ENCODE measurements at places on chromosomes 1 and 21.

- no peak for DNase-seq
Observed at GRCh38 chr1:202728951-202729350, 18.7 kb upstream of the SYT2 start.

- no peak for DNase-seq
Observed at GRCh38 chr21:32207406-32207716, 71.5 kb downstream of the MIS18A start.

DNA sequence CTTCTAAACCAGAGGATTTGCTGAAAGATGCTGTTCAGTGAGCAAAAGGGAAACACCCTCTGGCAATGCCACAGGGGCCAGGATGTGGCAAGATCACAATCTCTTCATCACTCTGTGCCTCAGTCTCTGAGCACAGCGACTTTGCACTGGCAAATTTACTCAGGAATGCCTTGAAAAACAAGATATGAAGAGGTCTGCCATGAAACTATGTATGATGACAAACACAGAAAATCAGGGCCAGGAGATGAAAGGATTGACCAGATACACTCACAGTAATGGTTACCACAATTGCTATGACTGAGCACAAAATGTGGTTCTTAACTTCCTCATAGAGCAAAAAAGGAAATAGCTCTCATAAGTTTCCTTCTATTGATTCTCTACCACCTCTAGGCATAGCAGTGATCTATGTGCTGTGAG is 5.8 kb downstream of the TTC13 start:
- peak; percentile 69 for DNase-seq

DNA sequence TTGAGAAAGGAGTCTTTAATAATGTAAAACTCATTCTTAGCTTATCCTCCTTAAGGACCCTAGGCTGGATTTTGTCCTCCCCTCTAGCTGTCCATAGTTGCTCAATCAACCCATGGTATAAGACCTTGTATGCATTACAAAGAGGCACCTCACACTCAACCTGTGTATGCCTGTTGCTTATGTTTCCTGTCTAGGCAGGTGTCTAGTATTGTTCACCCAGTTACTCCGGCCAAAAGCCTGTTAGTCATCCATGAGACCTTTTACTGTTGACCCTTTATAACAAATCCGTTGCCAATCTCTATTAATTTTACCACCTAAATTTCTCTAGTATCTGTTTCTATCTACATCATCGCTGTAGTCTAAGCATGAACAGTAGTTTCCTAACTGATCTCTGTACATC is 3.7 kb downstream of the LYPLAL1 start:
- DNase-seq: no peak

- no peak for DNase-seq
Observed at GRCh38 chr1:110017792-110018191, 16.6 kb upstream of the STRIP1 start.

- no peak for DNase-seq
Observed at GRCh38 chr1:57835620-57836019, 411.8 kb upstream of the DAB1 start.

DNA sequence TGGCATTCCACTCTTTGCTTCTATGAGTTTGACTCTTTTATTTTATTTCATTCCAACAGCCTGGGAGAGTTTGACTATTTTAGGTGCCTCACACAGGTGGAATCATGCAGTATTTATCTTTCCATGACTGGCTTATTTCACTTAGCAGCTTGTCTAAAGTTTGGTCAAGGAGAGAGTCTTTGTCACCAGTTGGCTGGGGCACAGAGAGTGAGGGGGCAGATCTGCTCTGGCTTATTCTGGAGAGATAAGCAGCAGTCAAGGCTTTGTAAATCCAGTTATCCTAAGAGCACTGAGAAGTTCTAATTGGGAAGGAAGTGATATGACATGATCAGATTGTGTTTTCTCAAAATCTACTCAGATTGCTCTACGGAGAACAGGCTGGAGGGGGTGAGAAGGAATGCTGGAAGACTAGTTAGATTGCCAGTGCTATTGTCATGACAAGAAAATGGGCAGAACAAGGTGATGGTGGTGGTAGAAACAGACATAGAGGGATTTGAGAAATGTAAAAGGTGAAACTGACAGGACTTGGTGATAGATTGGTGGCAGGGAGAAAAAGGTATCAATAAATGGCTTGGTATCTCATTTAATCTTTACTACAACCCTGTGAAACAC is 12.1 kb upstream of the CTTNBP2NL start:
- DNase-seq: no peak

DNA sequence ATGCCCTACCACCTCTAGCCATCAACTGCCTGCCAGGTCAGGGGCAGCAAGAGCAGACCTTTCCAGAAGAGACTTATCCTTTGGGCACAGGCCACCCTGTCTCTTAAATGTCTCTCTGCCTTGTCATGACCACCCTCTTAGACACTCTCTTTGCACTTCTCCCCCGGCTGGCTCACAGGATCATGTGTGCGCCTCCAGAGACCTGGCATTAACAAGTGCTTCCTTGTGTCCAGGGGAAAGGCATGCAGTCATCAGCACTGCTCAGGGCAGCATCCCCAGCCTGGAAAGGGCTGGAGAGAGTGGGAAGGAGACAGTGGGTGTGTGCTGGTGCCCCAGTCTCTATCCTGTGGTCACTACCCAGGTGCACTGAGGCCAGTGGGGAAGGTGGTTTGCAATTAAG is 85.2 kb upstream of the TLR5 start:
- no peak for DNase-seq

DNA sequence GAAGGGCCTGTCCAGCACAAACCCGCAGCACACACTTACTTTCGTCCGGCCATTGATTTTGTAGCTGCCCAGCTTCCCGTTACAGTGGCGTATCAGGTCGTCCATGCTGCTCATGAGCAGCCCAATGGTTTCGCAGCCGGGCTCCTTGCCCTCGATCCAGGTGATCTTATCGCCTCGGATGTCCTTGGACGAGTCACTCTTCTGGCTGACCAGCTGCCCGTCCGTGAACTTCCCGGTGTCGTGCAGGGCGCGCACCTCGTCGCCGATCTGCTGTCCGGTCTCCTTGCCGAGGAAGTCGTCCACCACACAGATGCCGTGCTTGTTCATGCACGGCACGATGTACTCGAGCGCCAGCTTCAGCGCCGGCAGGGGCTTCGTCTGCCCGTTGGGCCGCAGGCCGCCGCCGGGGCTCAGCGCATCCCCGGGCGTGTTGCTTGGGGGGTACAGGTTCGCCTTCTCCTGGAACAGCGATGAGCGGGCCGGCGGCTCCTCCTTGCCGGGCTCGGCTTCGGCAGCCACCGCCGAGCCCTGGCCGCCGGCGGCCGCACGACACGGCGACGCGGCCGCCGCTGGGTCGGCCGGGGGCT is 1.0 kb downstream of the EGLN1 start:
- peak; percentile 47 for DNase-seq

DNA sequence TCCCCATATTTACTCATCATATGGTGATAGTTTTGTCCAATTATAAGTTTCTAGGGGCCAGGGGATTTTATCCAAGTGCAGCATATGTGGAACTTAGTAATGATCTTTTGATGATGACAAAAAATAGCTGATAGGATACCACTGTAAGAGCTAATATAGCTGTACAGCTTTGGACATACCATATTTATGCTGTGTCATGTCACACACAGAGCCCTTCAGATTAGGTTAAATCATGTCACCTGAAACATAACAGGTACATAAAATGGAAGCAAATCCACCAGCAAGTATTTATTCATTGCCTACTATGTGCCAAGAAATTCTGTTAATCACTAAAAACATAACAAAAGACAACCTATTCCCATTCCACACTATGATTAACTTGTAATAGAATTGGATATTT is 82.8 kb upstream of the IPO9 start:
- no peak for DNase-seq

GRCh38 chr1:50424045-50424883 is 1.0 kb upstream of the DMRTA2 start:
- DNase-seq: peak; percentile 37

- peak; percentile 20 for DNase-seq
Observed at GRCh38 chr1:71593523-71593922, 512.7 kb upstream of the ZRANB2 start.

DNA sequence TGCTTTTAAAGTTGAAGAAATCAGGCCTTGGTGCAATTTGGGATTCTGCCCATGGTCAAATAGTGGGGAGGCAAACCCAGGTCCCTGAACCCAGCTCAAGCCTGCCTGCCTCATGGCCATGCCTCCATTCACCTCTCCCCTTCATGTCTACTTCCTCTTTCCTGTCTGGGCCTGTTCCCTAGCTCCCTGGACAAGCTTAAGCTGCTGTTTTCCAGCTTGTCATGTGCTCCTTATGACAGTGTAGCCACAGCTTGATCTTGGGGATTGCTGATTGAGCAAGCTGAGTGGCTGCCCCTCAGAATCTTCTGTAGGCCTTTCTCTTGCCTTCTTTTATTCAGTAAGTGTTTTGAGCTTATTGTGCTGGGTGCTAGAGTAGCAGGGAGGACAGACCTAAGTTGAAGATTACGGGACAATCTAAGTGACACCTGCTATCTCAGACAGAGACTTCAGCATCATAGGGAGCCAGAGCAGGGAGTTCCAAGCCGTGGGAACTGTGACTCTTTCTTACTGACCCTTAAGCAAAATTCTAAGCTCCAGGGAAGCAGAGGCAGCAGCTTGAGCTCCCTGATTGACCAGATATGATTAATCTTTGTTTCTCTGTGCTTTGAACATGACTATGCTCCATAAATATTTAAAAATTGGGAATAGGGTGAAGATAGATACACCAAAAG is 520 bp upstream of the MR1 start:
- peak; percentile 68 for DNase-seq

- no peak for DNase-seq
Observed at GRCh38 chr1:100773444-100773843, 53.9 kb downstream of the VCAM1 start.

GRCh38 chr1:50812346-50812745 is 147.7 kb downstream of the FAF1 start:
- no peak for DNase-seq

- peak; percentile 8 for DNase-seq
Observed at GRCh38 chr1:187157115-187157514, 328.4 kb downstream of the PLA2G4A start.

- DNase-seq: no peak
Observed at GRCh38 chr1:25568090-25568833, 24.9 kb downstream of the LDLRAP1 start.

DNA sequence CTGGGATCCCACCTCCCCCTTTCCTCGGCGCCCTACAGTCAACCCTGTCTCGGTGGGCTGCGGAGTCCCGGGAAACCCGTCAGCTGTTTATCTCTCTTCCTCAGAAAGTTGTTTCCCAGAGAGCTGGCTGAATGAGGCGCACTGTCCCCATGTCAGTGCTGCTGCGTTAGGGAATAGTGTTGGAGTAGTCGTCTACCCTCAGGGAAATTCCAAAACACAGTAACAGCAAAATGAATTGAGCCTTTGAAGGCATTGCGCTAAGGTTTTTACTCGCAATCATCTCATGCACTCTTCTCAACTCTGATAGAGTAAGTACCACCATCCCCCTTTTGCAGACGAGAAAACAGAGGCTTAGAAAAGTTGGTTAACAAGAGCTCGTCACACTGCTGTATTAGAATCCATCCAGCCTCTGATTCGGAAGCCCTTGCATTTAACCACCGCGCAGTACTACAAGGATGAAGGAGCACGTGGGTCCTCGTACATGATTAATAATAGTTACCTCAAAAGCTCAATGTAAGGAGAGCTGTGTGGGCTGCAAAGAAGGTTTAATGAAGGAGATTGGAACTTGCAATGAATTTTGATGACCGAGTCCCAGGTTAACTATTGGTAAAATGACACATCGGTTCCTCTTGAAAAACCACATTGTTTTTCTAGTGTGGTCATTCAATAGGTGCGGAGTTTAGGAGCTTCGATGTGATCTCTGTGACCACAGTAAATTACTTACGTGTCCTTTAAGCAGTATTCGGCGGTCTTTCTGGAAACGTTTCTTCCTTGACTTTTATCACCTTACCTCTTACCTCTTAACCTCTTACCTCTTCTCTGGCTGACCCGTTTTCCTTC is 788 bp upstream of the EDEM3 start:
- peak; percentile 61 for DNase-seq

- no peak for DNase-seq
Observed at GRCh38 chr1:67352211-67352610, 44.5 kb downstream of the IL12RB2 start.

GRCh38 chr1:8134546-8135235 is 108.6 kb upstream of the ERRFI1 start:
- no peak for DNase-seq

- no peak for DNase-seq
Observed at GRCh38 chr1:9691108-9691445, 39.5 kb downstream of the PIK3CD start.

DNA sequence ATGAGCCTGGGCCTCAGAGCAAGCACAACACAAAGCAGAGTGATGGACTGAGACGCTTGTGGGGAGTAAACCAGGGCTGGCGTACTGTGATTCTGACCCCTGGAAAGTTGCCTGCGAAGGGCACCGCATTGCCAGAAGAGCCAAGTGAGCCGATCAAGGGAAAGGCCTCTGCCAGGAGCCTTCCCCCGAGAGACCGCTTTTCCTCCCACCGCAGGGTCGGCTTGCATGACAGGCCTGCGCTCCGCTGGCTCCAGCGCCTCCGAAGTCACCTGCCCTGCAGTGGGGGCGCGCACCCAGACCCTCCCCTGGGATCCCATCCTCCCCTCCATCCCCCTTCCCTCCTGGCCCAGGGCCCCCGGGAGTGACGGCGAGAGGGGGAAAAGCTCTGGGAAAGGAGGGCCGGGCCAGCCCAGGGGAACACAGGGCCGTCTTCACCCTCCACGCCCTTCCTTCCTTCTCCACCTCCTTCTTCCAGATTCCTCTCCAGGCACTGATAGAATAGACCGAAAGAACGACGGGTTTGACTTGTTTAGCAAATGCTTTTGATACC is 165.0 kb downstream of the TRIM33 start:
- no peak for DNase-seq

DNA sequence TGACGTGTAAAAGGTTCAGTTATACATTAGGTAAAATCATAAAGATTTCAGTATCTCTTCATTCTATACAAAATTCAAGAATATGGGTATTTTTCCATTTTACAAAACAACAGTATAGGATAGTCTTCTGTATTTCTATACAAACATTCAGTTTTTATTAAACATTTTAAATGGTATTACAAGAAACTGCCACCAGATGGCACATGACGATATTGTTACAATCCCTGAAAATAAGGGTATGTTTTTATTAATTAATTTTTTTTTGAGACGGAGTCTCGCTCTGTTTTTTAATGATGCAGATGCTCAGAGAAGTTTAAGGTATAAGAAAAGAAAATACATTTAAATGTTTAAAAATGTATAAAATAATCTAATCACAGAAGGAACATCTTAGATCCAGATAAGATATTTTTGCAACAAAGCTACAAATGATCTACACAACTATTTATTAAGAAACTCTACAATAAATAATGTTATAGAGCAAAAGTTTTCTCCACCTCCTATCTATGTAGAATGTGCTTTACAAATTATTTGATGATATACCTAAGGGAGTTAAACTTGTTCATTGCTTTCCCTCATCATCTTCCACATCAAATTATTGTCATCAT is 23.5 kb upstream of the RSBN1 start:
- peak; percentile 87 for DNase-seq

DNA sequence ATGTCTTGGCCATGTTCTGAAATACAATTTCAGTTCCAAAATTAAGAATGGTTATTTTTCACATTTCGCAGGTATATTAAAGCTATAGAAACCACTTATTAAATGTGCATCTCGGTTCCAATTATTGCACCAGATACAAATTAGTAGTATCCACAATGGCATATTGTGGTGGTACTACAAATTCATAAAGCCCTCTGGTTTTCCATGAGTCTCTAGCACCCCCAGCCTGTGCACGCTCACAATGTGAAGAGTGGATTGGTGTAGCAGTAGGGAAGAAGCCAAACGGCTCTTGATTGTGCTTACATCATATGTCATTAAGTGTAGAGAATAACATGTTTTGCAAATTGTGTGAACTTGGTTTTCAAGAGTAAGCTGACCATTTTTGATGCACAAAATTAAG is 1.9 kb upstream of the BRINP3 start:
- no peak for DNase-seq
